ENCODE measurements at places on chromosomes 5 and 9.

DNA sequence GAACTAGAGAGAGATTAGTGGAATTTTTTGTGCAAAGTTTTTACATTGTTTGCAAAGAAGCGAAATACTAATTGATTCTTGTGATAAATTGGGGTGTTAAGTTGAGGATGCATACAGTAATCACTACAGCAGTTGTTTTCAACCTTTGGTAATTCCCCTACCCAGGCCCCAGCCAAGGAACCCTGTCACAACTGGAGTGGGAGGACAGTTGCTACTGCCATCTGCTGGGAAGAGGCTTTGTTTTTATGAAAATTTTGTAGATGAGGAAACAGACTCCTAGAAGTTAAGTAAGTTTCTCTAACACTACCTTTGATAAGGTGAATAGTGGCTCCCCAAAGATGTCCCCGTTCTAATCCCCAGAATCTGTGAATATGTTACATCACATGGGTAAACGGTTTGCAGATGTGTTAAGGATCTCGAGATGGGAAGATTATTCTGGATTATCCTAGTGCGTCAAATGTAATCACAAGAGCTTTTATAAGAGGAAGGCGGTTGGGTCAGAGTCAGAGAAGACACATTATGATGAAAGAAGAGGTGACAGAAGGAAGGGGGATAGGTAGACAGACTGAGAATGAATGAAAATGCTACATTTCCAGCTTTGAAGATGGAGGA, 34.0 kb upstream of the PPP1R2B start:
- no peak for DNase-seq

- DNase-seq, result no peak
Measured at GRCh38 chr9:36288070-36288469, 29.8 kb upstream of the GNE start.

- no peak for DNase-seq
Measured at GRCh38 chr5:25540628-25541027, 895.9 kb upstream of the CDH10 start.

DNA sequence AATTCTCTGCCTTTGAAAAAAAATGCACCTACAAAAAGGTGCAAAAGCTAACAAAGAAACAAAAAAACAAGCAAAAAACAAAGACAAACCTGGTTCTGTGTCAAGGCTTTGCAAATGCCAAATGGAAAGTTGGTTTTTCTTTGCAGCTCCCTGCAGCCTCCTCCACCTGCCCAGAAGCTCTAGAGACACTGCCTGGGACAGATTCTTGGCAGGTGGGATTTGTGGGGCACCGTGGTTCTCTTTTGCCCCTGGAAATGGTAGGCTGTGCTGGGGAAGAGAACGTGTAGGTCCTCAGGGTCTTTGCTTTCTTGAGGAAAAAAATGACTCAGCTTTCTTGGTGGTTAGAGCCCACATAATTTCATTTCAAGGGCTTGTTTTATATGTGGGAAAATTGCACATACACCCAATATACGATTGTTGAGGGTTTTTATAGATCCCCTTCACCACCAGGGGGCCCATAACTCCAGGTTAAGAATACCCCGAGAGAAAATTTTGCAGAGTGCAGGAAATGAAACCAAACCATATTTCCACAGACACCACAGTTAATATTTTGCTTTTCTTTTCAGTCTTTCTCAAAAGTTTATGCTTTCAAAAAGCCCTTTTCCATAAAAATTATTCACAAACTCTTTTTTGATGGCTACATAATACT, 58.7 kb downstream of the NXNL2 start:
- peak; percentile 41 for DNase-seq

- no peak for DNase-seq
Measured at GRCh38 chr9:106892632-106893031, 29.7 kb downstream of the ZNF462 start.

DNA sequence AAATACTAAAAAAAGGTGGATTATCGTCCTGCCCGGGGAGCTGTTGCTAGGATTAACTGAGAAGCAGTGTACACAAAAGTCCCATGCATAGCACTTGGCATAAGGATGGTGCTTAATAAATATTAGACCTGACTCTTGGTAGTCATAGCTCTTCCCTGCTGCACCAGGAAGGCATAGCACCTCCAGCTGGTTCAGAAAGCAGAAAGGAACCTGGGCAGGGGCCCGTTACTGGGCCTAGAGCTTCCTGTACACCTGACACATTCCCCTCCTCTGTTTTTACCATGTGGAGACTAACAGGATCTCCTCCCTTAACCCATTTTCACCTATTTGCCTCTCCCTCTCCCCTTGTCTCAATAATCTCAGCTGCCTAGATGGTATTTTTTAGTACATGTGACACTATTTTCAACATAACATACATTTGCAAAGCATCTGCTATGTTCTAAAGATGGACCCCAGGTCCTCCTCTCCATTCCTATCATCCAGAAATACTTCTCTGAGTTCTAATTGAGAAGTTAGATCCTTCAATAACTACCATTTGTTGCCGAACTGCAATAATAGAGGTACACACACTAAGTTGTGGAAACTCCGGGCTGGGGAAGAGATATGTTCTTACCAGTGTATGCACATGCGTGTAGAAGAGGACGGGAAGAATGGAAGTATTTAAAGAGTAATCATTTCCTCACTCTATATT, 3.2 kb upstream of the ANP32B start:
- no peak for DNase-seq

GRCh38 chr5:13930541-13931171, 13.8 kb downstream of the DNAH5 start:
- no peak for DNase-seq

DNA sequence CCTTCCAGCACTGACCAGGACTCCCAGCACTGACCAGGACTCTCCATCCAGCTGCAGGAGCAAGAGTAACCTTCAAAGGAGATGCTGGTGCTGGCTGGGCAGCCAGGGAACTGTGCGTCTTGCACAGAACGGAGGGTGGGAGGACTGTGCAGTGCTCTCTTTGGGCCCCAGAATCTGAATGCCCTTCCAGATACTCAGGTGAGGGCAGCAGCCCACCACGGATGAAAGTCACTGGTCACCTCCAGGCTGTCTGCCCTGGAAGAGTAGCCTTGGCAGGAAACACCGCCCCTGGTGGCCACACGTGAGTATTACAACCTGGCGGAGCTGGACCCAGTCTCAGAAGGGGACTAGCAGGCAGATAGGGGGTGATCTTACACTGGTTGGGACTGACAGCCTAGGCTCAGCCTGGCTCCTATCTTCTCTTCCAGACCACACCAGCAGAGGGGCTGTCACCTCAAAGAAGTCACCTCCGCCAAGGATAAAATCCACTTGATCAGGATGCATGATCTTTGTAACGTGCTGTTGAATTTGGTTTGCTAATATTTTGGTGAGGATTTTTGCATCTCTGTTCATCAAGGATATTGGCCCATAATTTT, 4.8 kb upstream of the SARDH start:
- DNase-seq, result peak; percentile 49

GRCh38 chr5:2759696-2760461, 8.4 kb upstream of the IRX2 start:
- DNase-seq, result no peak

- no peak for DNase-seq
Measured at GRCh38 chr5:129991780-129992179, 87.5 kb downstream of the CHSY3 start.

GRCh38 chr9:114238891-114239875, 83.7 kb upstream of the ORM1 start:
- DNase-seq, result no peak

- no peak for DNase-seq
Measured at GRCh38 chr5:149667084-149667828, 62.9 kb upstream of the PPARGC1B start.

GRCh38 chr5:124043456-124043855, 531.5 kb downstream of the CSNK1G3 start:
- no peak for DNase-seq

- no peak for DNase-seq
Measured at GRCh38 chr9:91060520-91061343, 259.1 kb downstream of the SYK start.

DNA sequence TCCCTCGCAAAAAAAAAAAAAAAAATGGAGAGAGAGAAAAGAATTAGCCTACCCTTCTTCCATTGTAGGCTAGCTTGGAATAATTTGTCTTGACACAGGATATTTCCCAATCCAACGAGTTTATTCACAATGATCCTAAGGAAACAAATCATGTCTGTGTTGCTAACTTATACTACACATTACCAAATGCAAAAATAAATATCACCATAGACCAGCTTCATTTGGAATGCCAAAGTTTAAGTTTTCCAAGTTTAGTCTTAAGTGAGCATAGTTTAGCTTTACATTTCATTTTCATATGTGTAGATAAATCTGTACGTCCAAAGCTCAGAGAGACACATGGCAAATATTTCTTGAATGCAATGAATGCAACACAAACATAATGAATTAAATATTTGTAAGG, 1106.2 kb upstream of the DMAC1 start:
- DNase-seq, result no peak

DNA sequence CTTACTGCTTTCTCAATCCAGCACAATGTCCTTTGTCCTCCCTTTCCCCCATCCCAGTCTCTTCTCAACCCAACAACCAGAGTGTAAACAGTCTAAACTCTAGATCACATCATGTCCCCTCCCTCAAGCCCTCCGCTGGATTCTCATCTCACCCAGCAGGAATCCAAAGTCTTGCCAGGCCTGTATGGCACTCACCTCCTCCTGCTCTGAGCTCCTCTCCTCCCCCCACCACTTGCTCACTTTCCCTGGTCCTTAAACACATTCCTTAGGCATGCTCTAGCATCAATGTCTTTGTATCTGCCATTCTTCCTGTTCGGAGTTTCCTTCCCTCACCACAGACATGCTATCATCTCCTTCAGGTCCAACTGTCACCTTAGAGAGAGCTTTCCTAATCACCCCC, 78.8 kb downstream of the NIPSNAP3B start:
- DNase-seq, result no peak

All from T-helper 1 cell (primary cell).